ENCODE measurements at places on chromosomes 2 and 18.

DNA sequence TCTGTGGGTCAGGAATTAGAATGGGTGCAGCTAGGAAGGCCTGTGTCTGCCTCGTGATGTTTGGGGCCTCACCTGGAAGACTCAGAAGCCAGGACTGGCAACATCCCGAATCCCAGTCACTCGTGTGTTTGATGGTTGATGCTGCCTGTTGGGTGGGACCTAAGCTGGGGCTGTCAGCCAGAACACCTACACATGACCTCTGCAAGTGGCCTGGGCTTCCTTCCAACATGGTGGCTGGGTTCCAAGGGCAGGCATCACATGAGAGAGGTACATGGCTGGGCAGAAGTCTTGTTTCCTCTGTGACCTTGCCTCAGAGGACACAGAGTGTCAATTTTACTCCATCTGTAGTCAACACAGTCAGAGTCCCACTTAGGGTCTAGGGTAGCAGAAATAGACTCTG lies 177.8 kb downstream of the GBX2 start:
- DNase-seq = no peak

DNA sequence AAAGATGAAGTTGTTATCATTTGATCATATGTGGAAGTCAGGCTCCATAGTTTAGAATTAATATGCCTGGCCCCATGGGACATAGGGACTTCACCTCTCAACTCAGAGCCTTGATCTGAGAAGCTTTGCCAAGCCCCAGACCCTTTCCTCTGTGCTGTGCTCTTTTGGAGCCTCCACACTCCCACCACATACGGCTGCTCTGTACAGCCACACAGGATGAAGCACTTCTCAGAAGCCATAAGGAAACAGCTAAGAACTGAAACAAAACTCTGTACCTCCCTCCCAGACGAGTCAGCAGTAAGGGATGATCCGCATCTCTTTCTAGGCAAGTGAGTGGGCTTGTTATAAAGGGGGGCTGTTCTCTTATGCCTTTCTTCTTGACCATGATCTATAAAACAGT lies 66.5 kb downstream of the CAB39 start:
- no peak for DNase-seq

DNA sequence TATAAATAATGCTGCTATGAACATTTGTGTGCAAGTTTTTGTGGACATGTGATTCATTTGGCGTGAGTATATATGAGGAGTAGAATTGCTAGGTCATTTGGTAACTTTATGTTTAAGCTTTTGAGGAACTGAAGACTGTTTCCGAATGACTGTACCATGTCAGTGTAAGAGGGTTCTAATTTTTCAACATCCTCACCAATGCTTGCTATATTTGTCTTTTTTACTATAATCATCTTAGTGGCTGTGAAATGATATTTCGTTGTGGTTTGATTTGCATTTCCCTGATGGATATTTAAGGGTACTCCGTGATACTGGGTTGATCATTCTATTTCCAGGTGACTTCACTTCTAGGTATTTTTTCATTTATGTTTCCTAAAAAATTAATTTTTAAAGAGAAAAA lies 241.1 kb downstream of the BCL2 start:
- no peak for DNase-seq

- DNase-seq = no peak
Measured at GRCh38 chr2:106847366-106847765, 38.6 kb downstream of the ST6GAL2 start.

DNA sequence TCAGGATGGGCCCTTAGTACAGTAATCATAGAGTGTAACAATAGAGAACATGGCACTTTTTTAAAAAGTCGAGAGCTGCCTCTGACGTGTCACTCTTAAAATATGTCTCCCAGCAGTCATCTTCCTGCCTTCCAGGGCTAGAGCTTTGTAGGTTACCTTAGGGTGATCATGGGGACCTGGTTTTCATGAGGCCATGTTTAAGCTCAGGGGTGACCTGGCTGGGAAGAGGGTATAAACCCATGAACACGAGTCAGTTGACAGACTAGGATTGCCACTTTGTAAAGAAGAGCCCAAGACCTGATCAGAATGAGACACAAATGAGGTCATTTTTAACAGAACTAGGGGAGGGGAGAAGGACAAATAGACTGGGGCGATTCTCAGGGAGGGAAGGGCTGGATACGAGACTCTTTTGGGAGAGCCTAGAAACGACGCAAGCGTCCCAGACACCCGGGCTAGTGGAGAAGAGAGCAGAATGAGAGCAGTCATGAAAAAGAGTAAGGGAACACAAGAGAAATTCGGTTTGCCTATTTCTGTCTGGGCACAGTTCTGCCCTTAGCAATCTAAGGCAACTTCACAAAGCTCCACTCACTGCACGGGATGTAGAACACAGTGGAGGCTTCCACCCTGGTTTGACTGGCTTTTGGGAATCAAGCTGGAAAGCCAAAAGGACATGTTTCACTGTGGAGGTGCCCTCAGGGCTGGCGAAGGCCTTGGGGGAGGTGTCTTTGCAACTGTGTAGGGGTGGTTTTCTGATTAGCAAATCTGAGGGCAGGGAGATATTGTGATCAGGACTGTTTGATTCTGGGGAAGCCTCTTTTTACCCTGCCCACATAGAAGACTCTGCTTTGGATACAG lies 1.8 kb upstream of the RAB31 start:
- DNase-seq = no peak

DNA sequence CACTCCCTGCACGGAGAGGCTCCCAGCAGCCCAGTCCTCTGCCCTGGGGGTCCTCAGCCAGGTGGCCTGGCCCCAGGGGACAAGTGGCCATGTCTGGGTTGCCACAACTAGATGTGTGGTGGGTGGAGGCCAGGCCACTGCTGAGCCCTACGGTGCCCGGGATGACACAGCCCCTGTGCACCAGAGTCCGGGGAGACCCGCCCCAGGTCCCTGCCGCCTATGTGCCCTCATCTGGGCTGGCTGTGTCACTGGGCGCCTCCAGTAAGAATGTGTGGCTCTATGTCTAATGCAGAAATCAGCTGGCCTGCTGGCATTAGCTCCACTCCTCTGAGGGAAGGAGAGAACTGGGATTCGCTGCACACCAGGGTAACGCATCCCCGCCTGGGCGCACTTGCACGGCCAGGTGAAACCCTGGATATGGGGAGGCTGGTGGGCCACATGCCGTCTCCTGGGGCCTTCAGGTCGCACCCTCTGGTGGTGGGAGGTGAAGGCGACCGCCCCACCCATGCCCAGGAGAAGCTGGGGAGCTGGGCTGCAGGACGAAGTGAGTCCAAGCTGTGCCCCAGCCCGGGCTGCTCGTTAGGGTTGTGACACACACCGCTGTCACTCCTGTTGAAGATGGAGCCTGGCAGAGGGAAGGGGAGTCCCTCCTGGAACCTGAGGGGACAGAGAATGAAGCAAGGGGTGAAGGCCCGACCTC lies 136.1 kb downstream of the PTGR3 start:
- DNase-seq = no peak

DNA sequence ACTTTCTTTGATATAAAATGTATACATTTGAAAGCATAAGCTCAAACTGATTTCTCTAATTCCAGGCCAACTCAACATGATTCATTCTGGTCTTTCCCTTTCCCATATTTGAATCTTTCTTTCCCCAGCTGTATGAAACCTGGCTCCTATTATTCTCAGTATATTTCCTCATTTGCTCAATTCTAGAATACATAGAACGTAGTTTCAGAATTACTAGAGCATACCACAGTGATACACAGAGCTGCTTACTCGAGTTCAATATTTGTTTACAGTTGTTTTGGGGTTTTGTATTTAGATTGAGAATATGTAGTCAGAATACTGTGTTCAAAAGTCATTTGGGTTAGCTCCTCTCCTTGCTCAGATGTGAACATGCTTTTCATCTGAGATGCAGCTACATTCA lies 43.0 kb downstream of the TNFRSF11A start:
- DNase-seq = no peak

DNA sequence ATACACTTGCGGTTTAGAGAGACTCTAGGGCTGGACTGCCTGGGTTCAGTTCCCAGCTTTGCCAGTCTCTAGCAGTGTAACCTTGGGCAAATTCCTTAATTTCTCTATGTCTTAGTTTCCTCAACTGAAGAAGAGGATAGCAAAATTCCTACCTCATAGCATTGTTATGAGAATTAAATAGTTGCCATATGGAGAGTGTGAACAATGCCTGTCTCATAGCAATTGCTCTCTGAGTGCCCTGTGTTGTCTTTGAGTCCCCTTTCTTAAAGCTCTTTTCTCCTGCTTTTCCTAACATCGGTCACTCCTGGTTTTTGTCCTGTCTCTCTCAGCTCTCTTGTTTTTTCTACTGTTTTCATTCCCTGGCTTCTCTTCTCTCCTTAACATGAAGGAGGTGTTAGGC lies 116.8 kb upstream of the ALPP start:
- DNase-seq = no peak

- DNase-seq = no peak
Measured at GRCh38 chr18:30862900-30863299, 179.6 kb downstream of the DSC3 start.

DNA sequence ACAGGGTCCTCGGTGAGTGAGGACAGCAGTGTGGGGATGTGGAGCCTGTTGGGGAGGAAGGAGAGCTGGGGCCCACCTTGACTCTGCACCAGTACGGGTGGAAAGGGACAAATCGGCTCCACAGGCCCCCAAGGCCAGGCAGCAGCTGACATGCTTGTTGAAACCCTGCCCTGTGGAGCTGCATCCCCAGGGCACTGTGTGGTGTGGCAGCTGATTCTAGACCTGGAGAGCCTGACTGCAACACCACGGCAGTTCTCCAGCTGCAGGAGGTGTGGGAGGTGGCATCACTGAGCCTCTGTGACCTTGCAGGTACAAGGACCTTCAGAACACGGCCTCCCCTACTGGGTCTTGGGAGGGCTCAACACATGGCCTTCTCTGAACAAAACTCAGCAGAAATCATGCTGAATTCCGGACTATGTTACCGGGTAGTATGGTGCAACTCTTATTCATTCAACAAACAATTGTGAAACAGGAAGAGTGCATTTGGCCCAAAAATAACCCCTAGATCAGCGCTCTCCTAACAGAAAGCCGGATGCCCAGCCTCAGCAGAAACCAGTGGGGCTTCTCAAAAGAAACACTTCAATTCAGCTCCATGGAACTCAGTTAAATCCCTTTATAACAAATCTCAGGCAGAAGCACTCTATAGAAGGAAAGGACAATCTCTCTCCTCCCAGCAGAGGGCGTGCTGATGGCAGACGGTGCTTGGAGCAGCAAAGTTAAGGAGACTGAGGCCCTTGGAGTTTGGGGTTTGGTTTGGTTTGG lies 104.4 kb upstream of the SALL3 start:
- DNase-seq = no peak

DNA sequence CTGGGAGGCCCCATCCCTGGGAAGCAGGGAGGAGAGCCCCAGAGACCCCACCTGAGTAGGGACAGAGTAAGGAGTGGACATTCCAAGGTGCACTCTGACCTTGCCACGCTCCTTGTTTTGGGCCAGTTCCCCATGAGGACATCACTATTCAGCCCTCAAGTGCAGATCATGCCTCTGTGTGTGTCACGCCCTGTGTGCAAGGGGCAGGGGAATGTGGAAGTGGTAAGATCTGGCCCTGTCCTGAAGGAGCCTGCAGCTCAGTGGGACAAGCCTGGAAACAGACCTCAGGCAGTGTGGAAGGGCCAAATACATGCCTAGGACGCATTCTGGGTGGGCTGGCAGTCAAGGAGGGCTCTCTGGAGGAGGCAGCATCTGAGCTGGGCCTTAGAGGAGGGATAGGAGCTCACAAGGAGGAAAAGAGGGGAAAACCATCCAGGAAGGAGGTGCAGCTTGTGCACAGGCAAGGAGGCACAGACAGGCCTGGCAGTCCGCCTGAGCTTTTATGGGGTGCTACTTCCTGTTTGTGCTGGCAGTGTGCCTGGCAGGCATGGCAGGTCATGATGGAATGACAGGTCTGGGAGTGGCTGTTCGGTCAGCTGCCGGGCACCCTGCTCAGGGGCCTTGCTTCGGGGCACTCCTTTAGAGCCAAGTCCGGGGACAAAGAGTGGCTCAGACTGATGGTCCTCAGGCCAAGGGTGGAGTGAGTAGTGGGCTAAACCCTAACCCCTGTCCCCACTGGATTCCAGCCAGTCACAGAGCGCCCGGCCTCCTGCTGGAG lies 3.3 kb downstream of the KLHL30 start:
- DNase-seq = no peak

- DNase-seq = peak; percentile 44
Measured at GRCh38 chr18:23994361-23994902, 20.1 kb upstream of the TTC39C start.
